ENCODE measurements at places on chromosomes 12 and 14.

DNA sequence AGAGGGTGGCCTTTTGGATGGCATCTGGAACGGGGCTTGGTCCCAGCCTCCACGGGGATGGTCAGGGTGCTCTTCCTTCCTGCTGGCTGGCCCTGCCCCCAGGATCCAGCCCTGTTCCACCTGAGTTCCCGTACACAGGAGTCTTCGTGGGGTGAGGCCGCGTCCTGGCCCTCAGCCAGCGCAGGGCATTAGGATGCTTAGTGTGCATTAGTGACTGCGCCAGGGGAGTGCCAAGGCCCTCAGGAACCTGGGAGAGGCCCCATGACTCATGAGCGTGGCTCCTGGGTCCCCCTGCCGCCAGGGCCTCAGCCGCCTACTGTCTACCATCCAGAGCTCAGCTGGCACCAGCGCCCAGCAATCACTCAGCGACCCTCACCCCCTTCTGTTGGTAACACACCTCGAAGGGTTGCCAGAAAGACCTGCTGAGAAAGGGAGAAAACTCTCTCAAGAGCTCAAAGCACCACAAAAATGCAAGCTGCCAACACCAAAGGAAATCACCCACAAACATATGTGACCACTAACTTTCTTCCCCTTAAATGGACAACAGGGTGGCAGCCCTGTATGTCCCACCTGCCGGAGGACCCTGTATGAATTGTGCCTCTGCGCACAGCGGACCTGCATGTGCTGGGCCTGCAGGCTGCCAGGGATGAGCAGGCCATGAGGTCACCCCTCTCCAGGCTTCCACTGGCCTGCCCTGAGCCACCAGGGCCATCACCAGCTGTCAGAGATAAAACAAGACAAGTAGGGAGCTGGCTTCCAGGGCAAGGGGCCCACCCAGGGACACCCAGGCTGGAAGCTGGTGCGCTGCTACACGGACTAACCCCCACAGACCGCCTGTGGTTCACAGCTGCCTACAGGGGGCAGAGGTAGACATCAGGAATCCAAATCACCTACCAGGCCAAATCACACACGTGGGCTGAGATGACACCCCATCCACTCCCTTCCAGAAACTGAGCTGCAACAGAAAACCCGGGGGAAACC lies 28.7 kb downstream of the CCDC85C start:
- no peak for DNase-seq

DNA sequence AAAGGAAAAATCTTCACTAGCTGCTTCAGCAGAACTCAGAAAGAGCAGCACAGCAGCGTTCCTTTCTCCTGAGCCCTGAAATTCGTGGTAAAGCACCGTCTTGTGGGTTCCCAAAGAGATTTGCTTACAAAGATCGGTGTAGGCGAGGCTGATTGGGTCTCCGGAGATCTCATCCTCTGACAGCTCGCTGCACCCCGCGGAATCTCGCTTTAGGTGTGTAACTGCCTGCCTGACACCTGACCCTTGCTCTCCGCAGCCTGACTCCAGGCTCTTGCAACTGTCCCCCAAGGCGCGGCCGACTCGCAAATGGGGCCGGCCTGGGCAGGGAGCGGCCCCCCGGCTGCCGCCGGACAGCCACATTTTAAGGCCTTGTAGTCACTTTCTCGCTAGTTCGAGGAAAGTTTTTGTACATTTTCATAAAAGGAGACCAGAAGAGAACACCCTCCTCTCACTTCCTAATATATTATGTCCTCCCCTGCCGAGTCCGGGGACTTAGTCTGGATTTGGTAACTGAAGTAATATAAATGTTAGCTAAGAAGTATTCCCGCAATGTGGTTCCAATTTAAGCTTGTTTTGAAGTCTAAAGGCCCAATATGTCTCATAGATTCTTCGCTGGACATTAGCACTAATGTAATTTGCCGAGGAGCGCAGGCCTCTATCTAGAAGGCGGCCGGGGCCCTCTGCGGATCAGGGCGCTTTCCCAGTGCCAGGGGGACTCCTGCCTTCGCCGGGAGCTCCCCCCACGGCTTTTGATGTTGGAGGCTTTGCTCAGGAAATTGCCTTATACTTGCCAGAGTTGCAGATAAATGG lies 177.3 kb upstream of the CDKN3 start:
- no peak for DNase-seq

DNA sequence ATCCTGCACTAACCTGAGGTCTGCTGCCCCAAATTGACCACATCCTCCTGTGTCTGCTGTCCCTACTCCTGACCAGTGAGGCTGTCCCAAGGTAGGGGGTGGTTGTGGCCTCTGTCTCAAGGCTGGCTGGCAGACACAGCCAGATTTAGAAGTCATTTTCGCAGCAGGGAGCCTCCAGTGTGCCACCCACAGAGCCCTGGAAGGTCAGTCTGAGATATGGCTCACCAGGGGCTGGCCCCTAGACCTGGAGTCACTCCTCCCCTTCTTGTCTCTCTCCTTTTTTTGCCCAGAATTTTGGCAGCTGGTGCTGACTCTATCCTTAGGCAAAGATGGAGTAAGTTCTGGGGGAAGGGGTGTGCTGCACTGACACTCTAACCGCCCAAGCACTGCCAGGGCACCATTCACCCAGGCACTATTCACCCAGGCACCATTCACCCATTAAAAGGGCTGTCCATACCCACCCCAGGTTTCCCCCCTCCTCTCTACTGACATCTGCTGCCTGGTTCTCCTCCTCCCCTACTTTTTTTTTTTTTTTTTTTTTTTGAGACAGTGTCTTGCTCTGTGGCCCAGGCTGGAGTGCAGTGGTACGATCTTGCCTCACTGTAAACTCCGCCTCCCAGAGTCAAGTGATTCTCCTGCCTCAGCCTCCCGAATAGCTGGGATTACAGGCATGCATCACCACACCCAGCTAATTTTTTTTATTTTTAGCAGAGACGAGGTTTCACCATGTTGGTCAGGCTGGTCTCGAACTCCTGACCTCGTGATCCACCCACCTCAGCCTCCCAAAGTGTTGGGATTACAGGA lies 7.7 kb downstream of the DDN start:
- DNase-seq: no peak

DNA sequence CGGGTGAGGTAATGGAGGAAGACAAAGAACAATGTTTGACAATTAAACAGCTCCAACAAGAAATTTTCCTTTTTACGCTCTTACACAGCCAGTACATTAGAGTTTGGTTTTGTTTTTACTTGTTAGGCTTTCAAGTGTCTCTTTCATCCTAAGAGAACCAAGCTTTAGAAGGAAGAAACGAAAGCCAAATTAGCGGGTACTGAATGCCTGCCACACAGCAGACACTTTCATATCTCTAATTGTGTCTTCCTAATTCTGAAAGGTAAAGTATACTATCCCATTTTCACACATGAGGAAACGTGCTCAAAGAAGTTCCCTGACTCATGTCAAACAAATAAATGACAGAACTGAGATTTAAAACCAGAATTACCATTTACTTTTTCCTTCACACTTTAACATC lies 65.0 kb downstream of the CDK17 start:
- DNase-seq: no peak

DNA sequence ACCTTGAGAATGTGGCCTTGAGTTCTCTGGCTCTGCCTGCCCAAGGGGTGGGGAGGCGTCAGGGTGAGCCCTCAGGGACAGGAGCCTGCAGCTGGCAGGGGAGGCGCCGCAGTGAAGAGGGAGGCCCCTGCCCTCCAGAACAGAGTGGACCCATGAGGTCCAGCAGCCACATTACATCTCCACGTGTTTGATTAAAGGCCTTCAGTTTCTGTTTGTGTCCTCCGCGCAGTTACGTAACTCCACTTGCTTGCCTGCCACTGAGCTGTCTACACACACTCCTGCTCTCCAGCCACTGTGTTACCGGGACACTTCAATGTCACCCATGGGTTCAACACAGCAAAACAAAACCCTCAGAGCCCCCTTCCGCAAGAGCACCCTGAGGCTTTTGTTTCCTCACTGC lies 70.4 kb downstream of the CHGA start:
- no peak for DNase-seq

DNA sequence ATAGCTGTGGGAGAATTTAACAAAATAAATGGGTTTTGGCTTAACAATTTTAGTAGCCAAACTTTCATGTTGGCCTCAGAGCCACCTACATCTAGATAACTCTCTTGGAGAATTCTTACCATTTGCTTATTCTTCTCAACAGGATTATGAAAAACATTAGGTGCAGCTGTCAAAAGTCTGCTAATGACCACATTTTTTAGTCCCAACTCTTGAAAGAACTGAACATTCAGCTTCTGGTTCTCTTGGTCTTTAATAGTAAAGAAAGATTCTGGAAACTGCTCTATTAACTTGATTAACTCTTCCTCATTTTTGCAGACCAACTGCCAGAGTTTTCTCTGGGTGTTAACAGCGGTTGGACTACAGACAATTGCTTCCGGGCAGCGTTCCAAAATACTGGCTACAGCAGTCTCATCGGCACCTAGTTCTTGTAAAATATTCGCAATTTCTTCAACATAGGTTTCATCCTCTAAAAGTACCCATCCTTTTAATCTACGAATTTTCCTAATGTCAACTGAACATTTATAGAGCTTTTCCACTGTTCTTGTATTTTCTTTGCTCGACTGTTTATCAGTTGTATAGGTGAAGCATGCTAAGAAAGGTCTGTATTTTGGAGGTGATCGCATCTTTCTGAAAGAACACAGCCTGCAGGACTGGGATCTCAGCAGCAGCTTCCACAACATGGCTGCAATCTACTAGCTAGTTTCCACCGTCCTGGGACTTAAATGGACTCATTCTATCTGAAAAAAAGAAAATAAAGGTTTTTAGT lies 8.7 kb downstream of the MTERF2 start:
- DNase-seq: no peak

DNA sequence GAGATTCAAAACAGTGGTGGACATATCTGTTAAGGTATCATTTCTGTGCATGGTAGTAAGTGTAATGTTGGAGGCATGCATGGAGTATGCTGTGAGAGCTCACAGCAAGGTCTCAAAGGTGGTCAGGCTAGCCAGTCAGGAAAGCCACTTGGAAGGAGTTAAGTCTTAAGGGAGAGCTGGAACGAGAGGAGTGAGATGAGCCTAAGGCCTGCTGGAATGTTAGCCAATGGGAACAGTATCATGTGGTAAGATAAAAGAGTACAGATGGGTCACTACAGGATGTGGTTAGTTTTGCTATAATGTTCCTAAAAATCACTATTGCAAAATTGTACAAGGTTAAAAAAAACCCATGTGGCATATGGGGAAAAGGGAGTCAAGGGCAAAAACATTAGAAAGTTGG lies 311.7 kb upstream of the E2F7 start:
- no peak for DNase-seq

DNA sequence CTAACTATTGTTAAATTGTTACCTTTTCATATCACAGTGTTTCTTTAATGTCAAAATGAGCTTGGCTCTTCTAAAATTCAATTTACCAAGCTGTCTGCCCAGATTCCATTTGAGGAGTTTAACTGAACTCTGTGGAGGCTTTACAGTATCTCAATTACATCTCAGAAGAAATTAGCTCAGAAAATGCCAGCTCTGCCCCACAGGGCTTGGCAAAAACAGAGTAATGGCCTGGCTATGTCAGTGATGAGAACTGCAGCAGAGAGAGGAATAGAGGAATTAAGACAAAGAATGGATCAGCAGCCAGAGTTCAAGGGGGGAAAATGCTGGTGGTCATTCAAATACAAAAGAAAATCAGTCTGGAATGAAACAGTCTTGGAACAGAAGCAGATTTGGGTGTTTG lies 15.8 kb upstream of the TMTC1 start:
- DNase-seq: no peak

DNA sequence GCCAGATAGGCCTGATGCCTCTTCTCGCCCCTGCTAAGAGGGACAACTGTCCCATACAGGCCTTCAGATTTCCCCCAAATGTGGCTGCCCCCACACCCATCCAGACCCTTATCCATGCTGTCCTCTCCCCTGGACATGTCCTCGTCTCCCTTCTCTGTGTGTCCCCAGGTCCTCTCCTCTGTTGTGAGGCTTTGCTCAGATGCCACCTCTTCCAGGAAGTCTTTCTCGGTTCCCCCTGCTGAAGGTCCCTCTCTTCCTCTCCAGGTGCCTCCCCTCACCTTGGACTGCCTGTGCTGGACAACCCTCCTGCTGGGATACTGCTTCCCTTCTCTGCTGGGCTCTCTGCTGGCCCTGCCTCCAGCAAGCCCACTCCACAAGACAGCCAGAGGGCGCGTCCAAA lies 33.7 kb downstream of the BEGAIN start:
- no peak for DNase-seq

DNA sequence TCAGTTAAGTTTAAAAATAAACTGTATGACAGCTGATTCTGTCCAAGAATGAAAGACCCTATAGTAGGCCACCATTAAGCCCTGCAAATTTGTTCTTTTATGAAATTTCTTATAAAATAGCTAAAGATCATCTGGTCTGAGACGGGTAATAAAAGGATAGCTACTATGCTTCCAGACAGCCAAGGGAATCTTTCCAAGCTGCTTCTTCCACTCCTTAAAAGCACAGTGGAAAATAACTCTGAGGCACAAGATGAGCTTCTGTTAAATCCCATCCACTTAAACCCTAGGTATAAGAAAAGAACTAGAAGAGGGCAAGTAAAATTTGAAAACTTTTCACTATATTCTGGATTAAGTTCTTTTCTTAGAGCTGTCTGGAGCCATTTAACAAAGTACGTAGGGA lies 194.3 kb downstream of the CAPZA3 start:
- DNase-seq: no peak

DNA sequence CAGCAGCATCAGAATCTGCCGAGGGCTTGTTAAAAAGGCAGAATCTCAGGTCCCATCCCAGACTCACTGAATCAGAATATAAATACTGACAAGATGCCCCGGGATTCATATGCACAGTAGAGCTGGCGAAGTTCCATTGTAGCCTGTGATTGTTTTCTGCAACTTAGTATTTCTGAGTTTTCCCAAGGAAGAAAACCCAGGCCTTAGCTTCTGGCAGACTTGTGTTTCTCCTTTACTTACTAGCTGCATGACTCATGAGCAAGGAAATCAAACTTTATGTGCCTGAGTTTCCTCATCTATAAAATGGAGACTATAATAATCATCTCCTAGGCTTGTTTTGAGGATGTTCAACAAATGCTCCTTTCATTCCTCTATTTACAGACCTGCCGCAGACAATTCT lies 278.5 kb upstream of the PLEKHG7 start:
- no peak for DNase-seq

DNA sequence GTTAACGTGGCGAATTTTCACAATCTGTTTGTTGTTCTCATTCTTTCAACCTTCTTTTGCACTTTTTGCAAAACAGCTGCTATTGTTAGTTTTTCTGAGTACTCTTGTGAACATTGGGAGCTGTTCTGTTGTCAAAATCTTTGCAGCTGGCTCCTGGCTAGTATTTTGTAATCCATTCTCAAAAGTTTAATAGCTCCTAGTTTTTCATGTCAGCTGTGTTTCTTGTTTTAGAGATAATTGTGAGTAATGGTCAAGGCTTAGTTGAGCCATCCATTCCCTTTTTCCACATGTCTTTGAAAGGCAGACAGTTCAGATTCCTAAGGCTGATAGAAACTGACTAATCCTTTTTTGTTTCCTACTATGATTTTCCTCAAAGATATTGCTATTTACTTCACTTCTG lies 39.1 kb upstream of the CRADD start:
- DNase-seq: no peak

DNA sequence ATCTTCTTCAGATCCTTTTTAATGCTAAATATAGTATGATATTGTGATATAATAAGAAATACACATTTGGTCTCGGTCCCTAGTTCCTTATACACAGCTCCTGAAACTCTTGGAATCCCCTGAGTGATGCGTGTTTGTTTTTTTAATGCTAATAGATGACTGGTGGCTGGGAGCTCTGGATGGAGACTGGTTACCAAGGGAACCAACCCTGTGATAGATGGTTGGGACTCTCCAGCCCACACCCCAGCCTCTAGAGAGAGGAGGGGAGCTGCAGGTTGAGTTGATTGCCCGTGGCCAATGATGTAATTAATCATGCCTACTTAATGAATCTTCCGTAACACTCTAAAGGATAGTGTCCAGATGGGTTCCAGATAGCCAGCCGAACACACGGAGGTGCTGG lies 140.6 kb downstream of the FBXL14 start:
- no peak for DNase-seq
